ENCODE measurements at places on chromosomes 7 and 10. TPM values are rescaled to one million over a fixed set of nuclear protein-coding genes. Genes with fewer than 3 reads are reported as not detected.

ZNF25 gene
- total RNA-seq: 5.2 TPM

CNNM1 gene
- total RNA-seq: not detected

HTR7 gene
- 0.88 TPM for total RNA-seq

AKR1C2 gene
- 0.18 TPM for total RNA-seq

SUN3 gene
- total RNA-seq: 17.0 TPM

UCMA gene
- total RNA-seq: not detected

CH25H gene
- 0.55 TPM for total RNA-seq

DNA sequence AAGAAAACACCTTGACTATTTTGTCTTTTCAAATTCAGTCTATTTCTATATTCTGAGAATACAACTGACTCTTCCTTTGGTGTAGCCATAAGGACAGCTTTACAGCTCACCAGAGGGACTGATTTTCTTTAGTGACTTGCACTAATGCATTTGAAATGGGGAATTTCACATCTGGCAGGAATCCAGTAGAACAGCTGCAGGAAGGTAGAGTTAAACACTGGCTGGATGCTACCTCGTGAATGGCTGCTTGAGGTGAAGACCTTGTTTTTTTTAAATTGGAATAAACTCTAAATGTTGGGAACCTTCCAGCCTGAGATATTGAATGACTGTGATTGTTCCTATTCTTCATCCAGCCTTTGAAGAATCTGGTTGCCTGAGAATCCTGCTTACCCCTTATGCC lies 139.5 kb upstream of the STK17A start:
- H3K36me3 ChIP-seq: peaks cover 4% of the 10 kb centered on the region
- H3K4me1 ChIP-seq: no peaks in the 10 kb centered on the region
- no peak overlapping the region for H3K27ac ChIP-seq
- no peak for DNase-seq
- H3K4me3 ChIP-seq: no peak overlapping the region

DNA sequence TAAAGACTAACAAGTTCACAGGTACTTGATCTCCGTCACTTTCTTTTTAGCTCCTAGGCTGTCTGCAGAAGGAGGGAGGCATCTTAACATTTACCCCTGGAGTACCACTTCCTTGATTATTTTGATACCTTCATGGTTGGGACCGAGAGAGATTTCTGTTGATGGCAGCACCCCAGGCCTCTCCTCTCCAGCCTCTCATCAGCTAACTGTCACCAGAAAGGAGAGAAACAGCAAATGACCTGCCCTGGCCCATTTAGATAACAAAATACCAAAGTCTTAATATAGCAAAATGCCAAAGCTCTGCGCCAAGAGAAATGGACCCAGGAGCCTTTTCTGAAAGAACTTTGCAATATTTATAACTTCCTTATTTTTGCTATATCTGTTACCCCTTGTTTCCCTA lies 30.0 kb upstream of the KLHL7 start:
- peaks cover 35% of the 10 kb centered on the region for H3K4me1 ChIP-seq
- H3K36me3 ChIP-seq: no peaks in the 10 kb centered on the region
- no peak overlapping the region for H3K27ac ChIP-seq
- H3K27me3 ChIP-seq: no peaks in the 10 kb centered on the region
- H3K4me3 ChIP-seq: no peak overlapping the region

DNA sequence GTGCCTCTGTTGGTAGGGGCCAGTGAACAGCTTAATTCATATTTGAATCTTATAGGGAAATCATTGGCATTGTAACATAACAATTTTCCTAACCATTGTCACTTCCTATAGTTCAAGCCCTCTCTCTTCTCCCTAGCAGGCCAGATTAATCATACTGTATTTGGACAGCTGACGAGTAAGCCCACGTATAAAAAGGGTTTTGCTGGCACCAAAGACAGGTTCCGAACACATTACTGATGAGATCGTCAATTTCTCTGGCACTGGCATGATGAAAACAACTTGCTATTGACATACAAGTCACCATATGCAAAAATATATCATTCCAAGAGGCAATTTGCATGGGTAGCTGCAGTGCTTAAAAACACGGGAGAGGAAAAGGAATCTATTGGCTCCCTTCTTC lies 891.1 kb upstream of the AUTS2 start:
- H3K4me3 ChIP-seq: no peak overlapping the region
- DNase-seq: no peak
- H3K4me1 ChIP-seq: peaks cover 27% of the 10 kb centered on the region

DNA sequence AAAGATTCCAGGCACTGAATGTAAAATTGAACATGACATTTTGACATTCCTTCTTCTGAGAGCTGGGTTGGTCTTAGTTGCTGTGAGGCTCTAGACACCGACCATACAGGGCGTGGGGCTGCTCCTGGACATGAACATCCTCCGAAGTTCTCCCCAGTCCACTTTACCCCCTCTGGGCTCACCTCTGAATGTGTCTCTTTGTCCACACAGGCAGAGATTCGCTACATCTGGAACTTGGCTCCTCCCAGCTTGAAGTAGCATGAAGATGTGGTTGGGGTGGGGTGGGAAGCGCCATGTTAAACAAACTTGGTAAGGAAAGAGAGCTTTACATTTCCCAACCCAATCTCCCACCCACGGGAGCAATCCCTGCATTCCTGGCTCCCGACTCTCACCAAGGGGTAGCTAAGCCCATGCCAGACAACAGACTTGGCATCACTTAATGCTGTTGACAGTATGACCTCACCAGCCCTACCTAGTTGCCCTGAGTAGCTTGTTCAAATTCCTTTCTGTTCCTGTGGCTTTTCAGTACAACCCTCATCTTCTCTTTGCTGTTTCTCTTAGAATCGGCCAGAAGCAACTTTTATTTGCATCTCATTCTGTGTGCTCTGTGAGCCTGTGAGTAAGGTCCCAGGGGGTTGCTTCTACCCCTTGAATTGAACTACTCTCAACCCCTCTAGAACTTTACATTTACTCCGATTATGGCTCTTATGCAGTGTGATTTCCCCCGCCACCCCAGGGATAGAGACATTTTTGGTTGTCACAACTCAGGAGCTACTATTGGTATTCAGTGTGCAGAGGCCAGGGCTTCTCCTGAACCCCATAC lies 211.4 kb downstream of the SEC23IP start:
- H3K27me3 ChIP-seq: peaks cover 8% of the 10 kb centered on the region
- no peak overlapping the region for H3K4me3 ChIP-seq
- H3K27ac ChIP-seq: no peak overlapping the region
- H3K36me3 ChIP-seq: no peaks in the 10 kb centered on the region
- H3K4me1 ChIP-seq: no peaks in the 10 kb centered on the region

DNA sequence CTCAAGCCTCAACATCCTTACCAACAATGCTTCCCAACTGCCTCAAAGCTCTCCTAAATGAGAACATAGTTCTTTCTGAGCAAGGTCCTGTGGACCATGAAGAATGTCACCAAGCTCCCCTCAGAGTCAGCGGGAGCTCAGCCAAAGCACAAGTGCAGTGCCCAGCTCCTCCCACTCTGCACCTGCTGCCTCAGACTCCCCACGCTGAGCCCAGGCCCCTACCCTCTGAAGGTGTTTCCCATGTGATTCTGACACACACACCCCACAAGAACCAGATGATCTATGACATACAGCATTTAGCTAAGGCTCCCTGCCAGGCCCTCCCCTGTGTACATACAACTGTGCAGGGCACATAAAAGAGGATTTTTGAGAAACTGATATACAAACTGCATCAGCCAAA lies 19.2 kb downstream of the ERCC6 start:
- no peak overlapping the region for H3K4me3 ChIP-seq
- H3K27ac ChIP-seq: no peak overlapping the region
- peaks cover 45% of the 10 kb centered on the region for H3K36me3 ChIP-seq
- no peak for DNase-seq
- H3K4me1 ChIP-seq: no peaks in the 10 kb centered on the region

DNA sequence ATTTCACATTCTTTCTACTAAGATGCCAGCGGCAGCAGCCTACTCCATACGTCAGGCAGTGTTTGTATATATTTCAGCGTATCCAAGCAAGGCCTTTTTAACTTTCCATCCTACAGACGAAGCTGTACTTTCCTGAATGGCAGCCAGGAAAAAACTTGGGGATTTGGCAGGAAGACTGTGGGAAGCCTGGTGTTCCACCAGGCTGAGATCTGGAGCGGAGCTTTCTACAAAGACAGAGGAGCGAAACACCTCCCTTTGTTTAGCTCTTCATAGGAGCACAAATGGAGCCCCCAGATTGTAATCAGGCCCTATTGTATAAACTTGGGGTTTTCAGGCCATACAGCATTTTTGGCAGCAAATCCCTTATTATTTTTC lies 143.8 kb downstream of the TES start:
- H3K27me3 ChIP-seq: no peaks in the 10 kb centered on the region
- no peaks in the 10 kb centered on the region for H3K36me3 ChIP-seq
- H3K4me3 ChIP-seq: no peak overlapping the region
- no peak for DNase-seq
- H3K4me1 ChIP-seq: peaks cover 50% of the 10 kb centered on the region
- peak overlapping the region; percentile 86 for H3K27ac ChIP-seq

DNA sequence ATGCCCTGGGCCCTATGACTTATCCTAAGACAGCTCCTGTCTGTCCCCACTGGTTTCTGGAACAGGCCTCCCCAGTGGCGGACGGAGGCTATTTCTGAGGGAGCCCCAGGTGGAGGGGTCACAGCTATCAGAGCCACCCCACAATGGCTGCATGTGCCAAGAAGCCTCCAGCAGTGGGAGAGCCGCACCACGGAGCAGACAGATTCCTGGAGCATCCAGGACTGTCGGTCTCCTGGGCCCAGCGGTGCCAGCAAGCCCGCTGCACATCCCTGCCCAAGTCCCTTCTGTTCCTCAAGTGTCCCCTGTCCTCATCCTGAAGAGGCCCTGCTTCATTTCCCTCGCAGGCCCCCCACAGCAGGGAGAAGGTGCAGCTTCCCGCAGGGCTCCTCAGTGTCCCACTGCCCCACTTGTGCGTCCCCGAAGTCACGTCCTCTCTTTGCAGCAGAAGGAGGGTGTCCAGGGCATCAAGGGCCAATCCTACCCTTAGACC lies 193.0 kb upstream of the SHH start:
- no peaks in the 10 kb centered on the region for H3K4me1 ChIP-seq
- peak; percentile 36 for DNase-seq
- H3K27me3 ChIP-seq: peaks cover 27% of the 10 kb centered on the region

DNA sequence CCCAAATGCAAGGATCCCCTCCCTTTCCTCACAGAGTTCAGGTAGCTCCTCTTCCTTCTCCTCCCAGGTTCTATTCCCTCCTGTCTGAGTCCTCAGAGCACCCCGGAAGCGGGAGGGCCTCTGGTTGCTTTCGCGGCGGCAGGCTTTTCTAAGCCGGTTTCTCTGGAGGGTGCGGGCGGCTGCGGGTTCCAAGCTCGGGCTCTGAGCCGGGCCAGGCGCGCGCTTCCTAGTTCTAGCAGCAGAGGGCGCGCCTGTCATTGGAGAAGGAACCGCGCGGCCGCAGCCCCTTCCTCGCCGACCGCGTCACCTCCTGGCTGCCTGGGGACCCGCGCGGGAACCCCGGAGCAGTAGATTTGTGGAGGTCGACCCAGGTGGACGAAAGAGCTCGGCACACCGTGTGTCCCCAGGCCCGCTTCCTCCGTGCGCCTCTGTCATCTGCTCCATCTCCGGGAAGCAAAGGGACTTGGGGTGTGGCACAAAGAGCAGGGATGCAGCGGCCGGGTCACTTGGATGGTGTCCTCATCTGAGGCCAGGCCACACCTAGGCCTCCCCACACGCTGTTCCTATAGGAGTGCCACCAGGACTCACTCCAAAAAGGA lies 389.0 kb upstream of the PODXL start:
- DNase-seq: peak; percentile 63
- H3K27me3 ChIP-seq: no peaks in the 10 kb centered on the region
- H3K27ac ChIP-seq: no peak overlapping the region
- H3K4me1 ChIP-seq: peaks cover 10% of the 10 kb centered on the region
- H3K36me3 ChIP-seq: no peaks in the 10 kb centered on the region

DNA sequence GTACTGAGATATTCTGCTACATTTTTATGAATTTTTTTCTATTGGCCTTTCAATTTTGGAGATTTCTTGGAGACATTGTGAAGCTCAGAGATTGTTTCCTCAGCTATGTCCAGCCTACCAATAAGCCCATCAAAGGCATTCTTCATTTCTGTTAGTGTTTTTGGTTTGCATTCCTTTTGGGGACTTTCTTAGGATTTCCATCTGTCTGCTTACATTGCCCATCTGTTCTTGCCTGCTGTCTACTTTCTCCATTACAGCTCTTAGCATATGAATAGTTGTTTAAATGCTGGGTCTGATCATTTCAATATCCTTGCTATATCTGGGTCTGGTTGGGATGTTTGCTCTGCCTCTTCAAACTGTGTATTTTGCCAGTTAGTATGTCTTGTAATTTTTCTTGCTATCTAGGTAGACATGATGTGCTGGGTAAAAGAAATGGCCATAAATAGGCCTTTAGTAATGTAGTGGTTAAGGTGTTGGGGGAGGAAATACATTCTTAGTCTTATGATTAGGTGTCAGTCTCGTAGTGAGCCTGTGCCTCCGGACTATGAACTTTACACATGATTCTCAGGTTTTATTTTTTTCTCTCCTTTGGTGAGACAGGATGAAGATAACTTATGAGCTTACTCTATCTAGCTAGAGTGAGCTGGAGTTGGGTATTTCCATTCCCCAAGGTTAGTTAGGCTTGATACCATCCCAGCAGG lies 32.6 kb upstream of the NME8 start:
- no peak overlapping the region for H3K27ac ChIP-seq
- H3K36me3 ChIP-seq: no peaks in the 10 kb centered on the region
- H3K4me1 ChIP-seq: no peaks in the 10 kb centered on the region
- no peaks in the 10 kb centered on the region for H3K27me3 ChIP-seq
- DNase-seq: no peak
- H3K4me3 ChIP-seq: no peak overlapping the region

DNA sequence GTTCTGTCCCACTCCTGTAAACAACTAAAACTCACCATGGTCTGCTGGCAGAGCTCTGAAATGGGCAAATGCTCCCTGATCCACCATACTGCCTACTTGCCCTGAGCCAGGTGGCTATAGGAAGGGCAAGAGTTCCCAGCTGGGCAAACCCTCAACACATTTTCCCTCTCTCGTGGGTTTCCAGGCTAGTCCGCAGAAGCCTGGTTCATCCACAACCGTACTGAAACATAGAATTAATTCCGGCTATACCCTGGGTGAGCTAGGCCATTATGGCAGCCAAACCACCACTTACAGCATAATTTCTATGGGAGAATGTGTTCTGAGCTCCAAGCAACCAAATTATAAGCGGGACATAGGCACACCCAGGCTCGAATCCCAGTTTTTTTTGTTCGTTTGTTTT lies 20.1 kb upstream of the DDIT4 start:
- peaks cover 23% of the 10 kb centered on the region for H3K4me1 ChIP-seq
- H3K4me3 ChIP-seq: no peak overlapping the region
- no peaks in the 10 kb centered on the region for H3K27me3 ChIP-seq
- H3K36me3 ChIP-seq: peaks cover 3% of the 10 kb centered on the region
- no peak overlapping the region for H3K27ac ChIP-seq
- DNase-seq: no peak

- H3K27ac ChIP-seq: peak overlapping the region; percentile 79
- DNase-seq: peak; percentile 82
- peaks cover 21% of the 10 kb centered on the region for H3K4me1 ChIP-seq
- H3K27me3 ChIP-seq: no peaks in the 10 kb centered on the region
- no peaks in the 10 kb centered on the region for H3K36me3 ChIP-seq
Observed at GRCh38 chr7:138935465-138936011, 45.7 kb downstream of the KIAA1549 start.

Data from SJSA1 (cell line).